Hair follicular keratinocyte (primary cell): ENCODE measurements at places on chromosomes 3 and 15. TPM values are rescaled to one million over a fixed set of nuclear protein-coding genes. Genes with fewer than 3 reads are reported as not detected.

The DZIP1L gene
- 5.5 and 5.7 TPM in 2 replicates for total RNA-seq

The CGNL1 gene
- total RNA-seq = under 0.01 TPM in 2 replicates

The KNL1 gene
- 9.7 and 23.4 TPM in 2 replicates for total RNA-seq

The TGM4 gene
- 0.08 and 0.16 TPM in 2 replicates for total RNA-seq

The SLCO2A1 gene
- total RNA-seq = under 0.01 TPM in 2 replicates

The LCTL gene
- not detected in 2 replicates for total RNA-seq

The ANKUB1 gene
- total RNA-seq = 0.04 and 0.31 TPM in 2 replicates

The NPAP1 gene
- total RNA-seq = not detected in 2 replicates

The C2CD4B gene
- total RNA-seq = not detected in 2 replicates

The MAGEF1 gene
- total RNA-seq = 15.1 and 24.0 TPM in 2 replicates

The TARS3 gene
- total RNA-seq = 3.2 and 5.6 TPM in 2 replicates

The ARL6IP5 gene
- 55.9 and 78.1 TPM in 2 replicates for total RNA-seq

The CNTN4 gene
- total RNA-seq = not detected in 2 replicates

The MUC13 gene
- total RNA-seq = not detected in 2 replicates

The RFX7 gene
- 5.8 and 7.0 TPM in 2 replicates for total RNA-seq

The ADAMTSL3 gene
- under 0.01 TPM in 1 of 2 replicates, not detected in the other for total RNA-seq

The LHFPL4 gene
- 0.08 TPM in 1 of 2 replicates, not detected in the other for total RNA-seq

The SLC2A2 gene
- total RNA-seq = not detected in 2 replicates

The OSTN gene
- total RNA-seq = not detected in 2 replicates

The CD96 gene
- 0.08 TPM in 1 of 2 replicates, not detected in the other for total RNA-seq

The ERICH6 gene
- total RNA-seq = not detected in 2 replicates

The GOLGA6B gene
- not detected in 2 replicates for total RNA-seq

The CD86 gene
- 0.16 TPM in 1 of 2 replicates, not detected in the other for total RNA-seq

The SNRPA1 gene
- 41.7 and 101 TPM in 2 replicates for total RNA-seq

The TRIM59 gene
- total RNA-seq = 9.7 and 12.7 TPM in 2 replicates

The DNAH12 gene
- not detected in 2 replicates for total RNA-seq

The CCR3 gene
- total RNA-seq = not detected in 2 replicates
